Fibroblast of lung (primary cell): ENCODE measurements at places on chromosomes 3 and 15. TPM values are rescaled to one million over a fixed set of nuclear protein-coding genes. Genes with fewer than 3 reads are reported as not detected.
A peak's percentile ranks its signal among the peaks of the same experiment; 100 is the strongest.

DNA sequence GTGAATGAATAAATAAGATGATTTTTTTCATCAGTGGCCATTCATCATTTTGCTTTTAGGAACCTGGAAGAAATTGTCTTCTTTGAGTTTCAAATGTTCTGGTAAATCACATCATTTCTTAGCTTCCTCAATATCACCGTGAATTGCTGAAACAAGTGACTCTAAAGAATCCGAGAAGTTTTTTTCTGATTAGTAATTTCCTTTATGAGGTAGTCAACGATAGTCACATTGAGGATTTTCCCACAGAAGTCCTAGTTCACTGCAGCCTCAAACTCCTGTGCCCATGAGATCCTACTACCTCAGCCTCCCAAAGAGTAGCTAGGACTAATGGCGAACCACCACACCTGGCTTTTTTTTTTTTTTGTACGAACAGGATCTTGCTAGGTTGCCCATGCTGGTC lies 3.6 kb upstream of the TMPRSS7 start:
- no peaks in the 10 kb centered on the region for H3K36me3 ChIP-seq
- H3K27me3 ChIP-seq, result no peaks in the 10 kb centered on the region
- no peak overlapping the region for H3K4me3 ChIP-seq
- H3K27ac ChIP-seq, result no peak overlapping the region

DNA sequence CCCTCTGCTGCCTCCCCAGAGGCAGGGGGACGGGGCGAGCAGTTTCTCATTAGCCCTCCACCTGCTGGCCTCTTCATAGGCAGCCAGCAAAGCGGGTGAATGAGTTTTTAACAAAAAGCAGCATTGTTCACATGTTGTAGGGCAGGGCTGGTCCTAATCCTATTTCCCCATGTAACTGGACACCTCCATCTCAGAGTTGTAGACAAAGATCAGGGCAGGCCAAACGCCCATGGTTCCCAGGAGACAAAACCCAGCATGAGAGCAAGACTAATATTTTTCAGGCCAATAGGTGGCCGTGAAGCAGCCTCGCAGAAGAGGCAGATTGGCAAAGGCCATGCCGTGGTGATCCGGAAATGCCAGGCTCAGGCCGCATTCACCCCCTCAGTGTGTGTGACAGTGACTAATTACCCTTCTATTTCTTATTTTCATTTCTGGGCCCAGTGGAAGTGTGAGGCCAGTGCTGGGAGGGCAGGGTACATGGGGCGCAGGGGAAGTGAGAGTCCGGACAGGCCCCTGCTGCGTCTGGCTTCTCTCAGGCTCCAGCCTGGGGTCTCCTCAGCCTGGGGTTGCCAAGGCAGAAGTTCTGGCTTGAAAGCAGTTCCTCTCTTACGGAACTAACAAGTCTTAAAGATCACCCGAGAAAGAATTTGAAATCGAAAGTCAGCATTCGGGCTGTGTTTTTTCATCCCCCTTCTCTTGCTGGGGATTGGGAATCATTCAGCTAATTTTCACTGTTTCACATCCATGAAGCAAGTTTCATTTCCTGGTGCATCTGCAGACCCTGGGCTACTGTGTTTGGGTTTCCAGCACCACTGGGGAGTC lies 64.8 kb downstream of the BOC start:
- no peak overlapping the region for H3K27ac ChIP-seq
- peak overlapping the region; percentile 35 for H3K4me3 ChIP-seq
- H3K27me3 ChIP-seq, result no peaks in the 10 kb centered on the region
- no peaks in the 10 kb centered on the region for H3K36me3 ChIP-seq
- DNase-seq, result peak; percentile 71

ACOX2 gene
- 17.7 and 20.5 TPM in 2 replicates for total RNA-seq

TMEM45A gene
- 26.4 and 39.3 TPM in 2 replicates for total RNA-seq

CIB2 gene
- 3.1 and 5.9 TPM in 2 replicates for total RNA-seq

- H3K36me3 ChIP-seq, result no peaks in the 10 kb centered on the region
- no peak overlapping the region for H3K4me3 ChIP-seq
- DNase-seq, result peak; percentile 45
- no peaks in the 10 kb centered on the region for H3K27me3 ChIP-seq
- peak overlapping the region; percentile 58 for H3K27ac ChIP-seq
Observed at GRCh38 chr3:177284383-177284881, 87.2 kb upstream of the TBL1XR1 start.

GRAMD1C gene
- 2.1 and 7.8 TPM in 2 replicates for total RNA-seq

IVD gene
- total RNA-seq, result 40.1 and 61.8 TPM in 2 replicates

GRCh38 chr3:140152851-140153639 lies 218.1 kb downstream of the CLSTN2 start:
- no peaks in the 10 kb centered on the region for H3K36me3 ChIP-seq
- no peaks in the 10 kb centered on the region for H3K27me3 ChIP-seq
- H3K4me3 ChIP-seq, result no peak overlapping the region
- no peak for DNase-seq

DNA sequence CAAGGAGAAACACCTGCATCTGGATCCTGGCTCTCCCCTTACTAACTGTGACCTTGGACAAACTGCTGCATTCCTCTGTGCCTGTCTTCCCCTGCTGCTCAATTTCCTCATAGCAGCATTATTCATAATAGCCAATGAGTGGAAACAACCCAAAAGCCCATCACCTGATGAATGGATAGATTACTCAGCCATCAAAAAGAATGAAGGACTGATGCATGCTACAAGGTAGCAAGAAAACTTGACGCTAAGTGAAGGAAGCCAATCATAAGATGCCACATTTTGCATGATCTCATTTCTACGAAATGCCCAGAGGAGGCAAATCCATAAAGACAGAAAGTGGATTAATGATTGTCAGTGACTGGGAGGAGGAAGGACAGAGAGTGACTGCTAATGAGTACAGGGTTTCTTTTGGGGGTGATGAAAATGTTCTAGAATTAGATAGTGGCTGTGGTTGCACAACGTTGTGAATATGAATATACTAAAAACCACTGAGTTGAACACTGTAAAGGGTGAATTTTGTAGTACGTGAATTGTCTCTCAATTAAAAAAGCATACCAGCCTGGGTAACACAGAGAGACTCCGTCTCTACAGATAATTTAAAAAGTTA lies 11.2 kb downstream of the IGDCC4 start:
- peaks cover 8% of the 10 kb centered on the region for H3K4me1 ChIP-seq
- no peak overlapping the region for H3K4me3 ChIP-seq
- no peak for DNase-seq
- no peaks in the 10 kb centered on the region for H3K36me3 ChIP-seq
- peaks cover 7% of the 10 kb centered on the region for H3K27me3 ChIP-seq

FILIP1L gene
- 71.4 and 92.8 TPM in 2 replicates for total RNA-seq

- H3K4me3 ChIP-seq, result no peak overlapping the region
- no peaks in the 10 kb centered on the region for H3K4me1 ChIP-seq
- H3K27me3 ChIP-seq, result no peaks in the 10 kb centered on the region
- no peak for DNase-seq
Observed at GRCh38 chr3:5580826-5581225, 393.3 kb downstream of the EDEM1 start.

GOLGA6L9 gene
- total RNA-seq, result 1.5 TPM in 2 replicates

RTP3 gene
- not detected in 2 replicates for total RNA-seq

DNA sequence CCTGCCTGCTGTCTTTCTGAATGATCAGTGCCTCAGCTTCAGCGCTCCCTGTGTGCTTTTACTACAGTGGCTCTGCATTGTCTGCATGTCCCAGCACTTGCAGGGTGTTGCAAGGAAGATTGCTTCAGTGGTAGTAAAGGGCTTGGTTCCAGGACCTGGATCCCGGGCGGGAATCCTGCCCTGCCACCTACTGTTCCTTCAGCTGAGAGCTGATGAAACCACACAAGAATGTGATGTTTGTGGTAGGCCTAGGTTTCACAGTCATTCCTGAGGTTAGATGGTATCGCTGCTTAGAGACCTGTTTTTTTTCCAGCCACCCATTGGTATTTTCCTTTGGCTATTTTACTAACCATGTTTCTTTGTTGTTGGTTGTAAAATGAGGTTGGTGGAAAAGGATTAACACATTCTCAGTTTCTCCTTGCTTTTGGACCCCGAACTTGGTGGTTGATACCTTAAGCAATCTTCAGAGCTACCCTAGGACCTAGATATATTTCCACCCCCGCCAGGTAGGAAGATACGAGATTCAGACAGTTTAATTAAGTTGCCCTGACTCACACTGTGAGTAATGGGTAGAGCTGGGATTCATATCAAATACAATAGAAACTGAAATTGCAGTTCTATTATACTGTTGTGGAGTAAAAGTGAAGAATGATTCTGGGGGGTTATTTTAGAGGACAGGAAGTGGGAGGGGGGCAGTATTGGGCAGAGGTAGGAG lies 11.4 kb downstream of the GPR87 start:
- no peaks in the 10 kb centered on the region for H3K27me3 ChIP-seq
- H3K27ac ChIP-seq, result peak overlapping the region; percentile 42
- H3K4me3 ChIP-seq, result no peak overlapping the region
- DNase-seq, result peak; percentile 99

TMEM44 gene
- total RNA-seq, result 9.2 and 14.9 TPM in 2 replicates

- H3K4me3 ChIP-seq, result no peak overlapping the region
- no peak for DNase-seq
- H3K4me1 ChIP-seq, result no peaks in the 10 kb centered on the region
- no peaks in the 10 kb centered on the region for H3K27me3 ChIP-seq
Observed at GRCh38 chr3:148408667-148409066, 289.0 kb upstream of the AGTR1 start.

CTXN2 gene
- total RNA-seq, result not detected in 2 replicates

- DNase-seq, result no peak
- peaks cover 2% of the 10 kb centered on the region for H3K4me1 ChIP-seq
- H3K36me3 ChIP-seq, result no peaks in the 10 kb centered on the region
- no peak overlapping the region for H3K27ac ChIP-seq
- H3K4me3 ChIP-seq, result no peak overlapping the region
Observed at GRCh38 chr3:4736284-4736861, 242.9 kb upstream of the BHLHE40 start.

CHRNA3 gene
- total RNA-seq, result not detected in 2 replicates

DNA sequence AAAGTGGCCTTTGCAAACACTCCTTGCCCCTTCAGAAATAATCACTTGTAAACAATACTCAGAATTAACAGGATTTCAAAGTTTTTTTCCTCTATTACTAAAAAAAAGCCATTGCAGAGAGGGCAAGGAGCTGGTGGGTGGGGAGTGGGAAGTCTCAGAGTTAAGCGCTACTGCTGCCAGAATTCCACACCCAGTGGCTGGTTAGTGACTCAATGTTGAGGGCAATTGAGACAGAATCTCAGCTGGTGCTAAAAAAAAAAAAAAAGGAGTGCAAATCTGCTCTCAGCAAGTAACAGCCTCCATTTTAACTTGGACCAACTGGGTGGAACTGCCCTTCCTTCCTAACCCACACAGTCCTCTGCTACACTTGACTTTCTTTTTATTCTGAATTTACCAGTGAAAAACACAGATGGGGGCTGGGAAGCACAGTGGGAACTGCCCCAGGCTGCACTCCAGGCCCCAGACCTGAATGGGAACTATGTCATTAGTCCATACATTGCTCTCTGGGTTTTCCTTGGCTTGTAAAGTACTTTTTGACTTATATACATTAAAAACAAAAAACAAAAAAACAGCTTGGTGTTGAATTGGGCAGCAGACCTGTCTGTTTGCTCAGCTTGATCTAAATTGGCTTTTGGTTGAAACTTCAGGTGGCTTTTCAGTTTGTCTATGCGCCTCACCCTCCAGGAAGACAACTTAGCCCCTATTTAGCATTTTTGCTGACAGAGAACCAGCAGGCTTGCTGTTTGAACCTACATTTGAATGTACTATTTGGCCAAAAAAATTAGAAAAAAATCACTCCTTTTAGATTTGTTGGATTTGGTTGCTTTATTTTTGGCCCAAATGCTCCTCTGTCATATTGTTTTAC lies 357.8 kb upstream of the TBL1XR1 start:
- no peak overlapping the region for H3K27ac ChIP-seq
- DNase-seq, result peak; percentile 91
- H3K4me1 ChIP-seq, result no peaks in the 10 kb centered on the region
- no peaks in the 10 kb centered on the region for H3K36me3 ChIP-seq

STAC gene
- total RNA-seq, result 6.8 and 9.0 TPM in 2 replicates

DNA sequence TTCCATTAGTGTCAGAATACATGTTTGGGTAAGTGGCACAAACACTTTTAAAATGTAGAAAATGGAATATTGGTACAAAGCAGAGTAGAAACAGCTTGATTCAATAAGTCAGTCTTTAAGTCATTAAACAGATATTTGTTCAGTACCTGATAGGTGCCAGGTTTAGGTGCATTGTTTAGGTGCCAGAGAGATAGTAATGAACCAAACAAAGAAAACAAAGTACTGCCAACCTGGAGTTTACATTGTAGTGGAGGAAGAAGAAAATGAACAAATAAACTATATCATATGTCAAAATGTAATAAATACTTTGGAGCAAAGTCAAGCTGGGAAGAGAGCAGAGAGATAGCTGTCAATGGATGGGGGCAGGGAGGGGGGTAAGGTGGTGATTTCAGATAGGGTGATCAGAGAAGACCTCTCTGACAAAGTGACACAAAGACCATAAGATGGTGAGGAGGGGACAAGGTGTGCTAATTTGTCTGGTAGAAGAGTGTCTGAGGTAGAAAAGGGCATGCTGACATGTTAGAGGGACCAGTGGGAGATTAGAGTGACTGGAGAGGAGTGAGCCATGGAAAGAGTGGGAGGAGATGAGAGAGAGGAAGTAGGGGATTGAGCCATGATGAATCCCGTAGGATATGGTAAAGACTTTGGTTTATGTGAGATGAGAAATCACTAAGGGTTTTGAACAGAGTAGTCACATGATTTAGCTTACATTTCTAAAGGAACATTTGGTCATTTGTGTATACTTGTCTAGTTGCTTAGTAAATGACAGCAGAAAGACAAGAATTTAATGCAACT lies 128.2 kb downstream of the UBE2E2 start:
- H3K27me3 ChIP-seq, result no peaks in the 10 kb centered on the region
- no peak overlapping the region for H3K4me3 ChIP-seq
- H3K36me3 ChIP-seq, result no peaks in the 10 kb centered on the region

DET1 gene
- 5.9 and 6.4 TPM in 2 replicates for total RNA-seq

CDCP1 gene
- 16.9 and 56.1 TPM in 2 replicates for total RNA-seq

- H3K4me3 ChIP-seq, result no peak overlapping the region
- DNase-seq, result peak; percentile 34
- no peaks in the 10 kb centered on the region for H3K27me3 ChIP-seq
- H3K4me1 ChIP-seq, result no peaks in the 10 kb centered on the region
- H3K36me3 ChIP-seq, result no peaks in the 10 kb centered on the region
Observed at GRCh38 chr3:174776123-174776522, 83.0 kb upstream of the NAALADL2 start.

ATP10A gene
- 5.1 and 12.7 TPM in 2 replicates for total RNA-seq

- no peak overlapping the region for H3K27ac ChIP-seq
- peak; percentile 73 for DNase-seq
- H3K4me3 ChIP-seq, result no peak overlapping the region
- peaks cover 2% of the 10 kb centered on the region for H3K4me1 ChIP-seq
Observed at GRCh38 chr3:138118612-138119422, 3.4 kb upstream of the DZIP1L start.

KNSTRN gene
- total RNA-seq, result 15.7 and 30.9 TPM in 2 replicates

GRCh38 chr15:91202510-91203102 lies 102.5 kb downstream of the SV2B start:
- H3K27ac ChIP-seq, result no peak overlapping the region
- H3K4me1 ChIP-seq, result no peaks in the 10 kb centered on the region
- no peak for DNase-seq
- no peaks in the 10 kb centered on the region for H3K27me3 ChIP-seq

GRCh38 chr3:23960649-23961048 lies 15.6 kb downstream of the NR1D2 start:
- H3K4me3 ChIP-seq, result no peak overlapping the region
- H3K27ac ChIP-seq, result no peak overlapping the region
- H3K4me1 ChIP-seq, result peaks cover 16% of the 10 kb centered on the region
- peaks cover 4% of the 10 kb centered on the region for H3K36me3 ChIP-seq

AMIGO3 gene
- total RNA-seq, result under 0.01 and 0.33 TPM in 2 replicates
